ENCODE measurements at places on chromosomes 12 and 14. TPM values are rescaled to one million over a fixed set of nuclear protein-coding genes. Genes with fewer than 3 reads are reported as not detected.
A peak's percentile ranks its signal among the peaks of the same experiment; 100 is the strongest.

METAP2 gene
- total RNA-seq: 67.8 TPM

GUCY2C gene
- total RNA-seq: 1.3 TPM

DHH gene
- 1.4 TPM for total RNA-seq

INTS13 gene
- 23.1 TPM for total RNA-seq

- peak; percentile 54 for DNase-seq
These were observed at the start of gene C14orf132 for GRCh38 chr14:96038920-96039632. C14orf132 (plus strand) TSS chr14:96039362; CDS start chr14:96039501, 139 bp downstream.

- no peak for DNase-seq
These were observed 72.8 kb downstream of the TTC7B start for GRCh38 chr14:90743425-90743824.

- DNase-seq: no peak
These were observed 53.8 kb downstream of the VWF start for GRCh38 chr12:6070472-6071257.

DNA sequence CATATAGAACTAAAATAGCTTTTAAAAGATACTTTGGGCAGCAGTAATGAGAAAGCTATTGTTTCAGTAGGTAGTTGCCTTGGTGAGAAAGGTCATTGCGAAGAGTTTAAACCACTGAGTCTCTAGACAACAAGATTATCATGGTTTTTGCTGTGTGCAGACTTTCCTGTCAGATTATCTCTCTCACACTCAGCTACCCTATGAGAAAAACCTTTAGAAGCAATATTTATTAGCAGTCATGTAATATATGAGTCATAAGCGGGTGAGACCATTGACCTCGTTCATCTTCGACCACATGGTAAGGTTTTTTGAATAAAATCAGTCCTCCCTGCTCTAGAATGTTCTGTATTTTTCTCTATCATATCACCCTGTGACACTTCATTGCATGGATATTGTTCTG, 59.9 kb downstream of the GPR65 start:
- DNase-seq: no peak

DNA sequence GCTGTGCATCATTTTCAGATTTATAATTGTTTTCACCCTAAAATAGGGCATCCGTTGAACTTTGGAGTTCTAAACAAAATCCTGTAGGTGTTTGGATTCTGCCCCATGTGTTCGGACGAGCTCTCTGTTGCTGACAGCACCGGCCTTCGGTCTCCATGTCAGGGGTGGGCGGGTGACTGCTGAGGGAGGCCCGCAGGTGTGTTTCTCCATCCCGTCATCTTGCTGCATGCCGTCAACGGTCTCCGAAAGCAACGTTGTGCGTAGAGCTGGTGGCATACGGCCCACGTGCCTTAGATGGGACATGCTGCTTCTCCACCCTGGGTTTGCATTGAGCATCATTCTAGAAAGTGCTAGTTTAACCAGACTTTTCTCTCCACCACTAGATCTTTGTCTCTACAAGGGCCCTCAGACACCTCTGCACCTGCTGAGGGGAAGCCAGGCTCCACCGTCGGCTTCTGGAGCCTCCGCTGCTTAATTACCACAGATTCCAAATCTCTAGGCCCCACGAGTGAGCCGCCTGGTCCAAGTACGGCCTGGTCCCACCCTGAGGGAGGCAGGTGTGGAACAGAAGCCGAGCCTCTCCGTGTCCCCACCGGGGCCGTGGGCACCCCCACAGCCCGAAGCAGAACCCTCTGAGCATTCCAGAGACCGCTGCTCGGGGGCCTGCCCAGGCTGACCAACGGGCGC, 15.7 kb upstream of the AMN start:
- no peak for DNase-seq

GRCh38 chr12:6343518-6343917, 1.6 kb upstream of the TNFRSF1A start:
- DNase-seq: no peak

DNA sequence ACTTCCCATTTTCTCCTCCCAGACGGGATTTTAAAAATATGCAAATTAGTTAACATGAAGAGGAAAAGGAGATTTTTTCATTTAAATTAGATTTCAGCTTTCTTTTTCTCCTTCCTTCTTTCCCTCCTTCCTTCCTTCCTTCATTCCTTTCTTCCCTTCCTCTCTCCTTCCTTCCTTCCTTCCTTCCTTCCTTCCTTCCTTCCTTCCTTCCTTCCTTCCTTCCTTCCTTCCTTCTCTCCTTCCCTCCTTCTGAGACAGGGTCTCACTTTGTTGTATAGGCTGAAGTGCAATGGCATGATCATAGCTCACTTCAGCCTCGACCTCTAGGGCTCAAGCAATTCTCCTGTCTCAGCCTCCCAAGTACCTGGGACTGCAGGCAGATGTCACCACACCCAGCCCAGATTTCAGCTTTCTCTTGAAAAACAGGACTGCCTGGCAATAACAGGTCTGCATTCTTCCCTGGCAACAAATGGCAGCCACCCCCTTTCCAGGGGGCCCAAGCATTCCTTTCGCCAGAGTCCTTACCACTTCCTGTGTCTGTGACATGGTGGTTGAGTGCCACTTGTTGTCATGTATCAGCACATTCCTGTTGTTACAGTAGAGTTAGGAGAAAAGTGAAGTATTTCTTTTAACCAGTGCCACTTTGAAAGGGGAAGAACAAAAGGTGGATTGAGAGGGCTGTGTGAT, 119.1 kb downstream of the PTPN11 start:
- no peak for DNase-seq

GRCh38 chr14:92490239-92490959, 23.2 kb upstream of the RIN3 start:
- DNase-seq: no peak

GRCh38 chr12:32874975-32875374, 21.6 kb downstream of the PKP2 start:
- DNase-seq: no peak

All from breast epithelium (tissue), 4 donors.